ENCODE measurements at places on chromosomes 1 and 21.

DNA sequence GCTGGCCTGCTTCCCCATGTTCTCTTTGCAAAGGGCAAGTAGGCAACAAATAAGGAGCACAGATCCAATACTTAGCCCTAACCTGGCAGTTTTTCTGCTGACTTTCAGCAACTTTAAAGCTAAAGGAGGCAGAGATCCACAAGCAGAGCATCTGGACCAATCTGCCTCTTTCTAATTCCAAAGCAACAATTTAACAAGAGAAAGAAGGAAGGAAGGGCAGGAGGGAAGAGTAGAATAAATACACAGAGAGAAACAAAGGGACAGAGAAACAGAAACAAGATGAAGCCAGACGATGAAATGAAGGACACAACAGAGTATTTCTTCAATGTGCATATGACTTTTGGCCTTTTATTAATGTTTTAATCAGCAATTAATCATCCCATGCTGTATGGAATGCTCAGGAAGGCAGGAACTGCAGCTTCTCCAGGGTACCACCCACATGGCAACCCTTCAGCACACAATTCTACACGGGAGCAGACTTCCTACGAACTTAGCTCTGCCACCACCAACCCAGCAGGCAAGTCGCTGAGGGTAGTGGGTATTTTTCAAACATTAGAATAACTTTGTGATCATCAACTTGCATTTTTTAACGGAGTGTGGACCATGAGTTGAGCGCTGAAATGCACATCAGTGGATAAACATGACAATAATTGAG lies 15.3 kb downstream of the CLCC1 start:
- no peak for DNase-seq

- DNase-seq: no peak
Measured at GRCh38 chr1:57269630-57270225, 154.1 kb downstream of the DAB1 start.

GRCh38 chr21:32717851-32718316 lies 9.9 kb downstream of the SYNJ1 start:
- no peak for DNase-seq

- peak; percentile 26 for DNase-seq
Measured at GRCh38 chr1:23393706-23394105, 24.1 kb upstream of the ZNF436 start.

DNA sequence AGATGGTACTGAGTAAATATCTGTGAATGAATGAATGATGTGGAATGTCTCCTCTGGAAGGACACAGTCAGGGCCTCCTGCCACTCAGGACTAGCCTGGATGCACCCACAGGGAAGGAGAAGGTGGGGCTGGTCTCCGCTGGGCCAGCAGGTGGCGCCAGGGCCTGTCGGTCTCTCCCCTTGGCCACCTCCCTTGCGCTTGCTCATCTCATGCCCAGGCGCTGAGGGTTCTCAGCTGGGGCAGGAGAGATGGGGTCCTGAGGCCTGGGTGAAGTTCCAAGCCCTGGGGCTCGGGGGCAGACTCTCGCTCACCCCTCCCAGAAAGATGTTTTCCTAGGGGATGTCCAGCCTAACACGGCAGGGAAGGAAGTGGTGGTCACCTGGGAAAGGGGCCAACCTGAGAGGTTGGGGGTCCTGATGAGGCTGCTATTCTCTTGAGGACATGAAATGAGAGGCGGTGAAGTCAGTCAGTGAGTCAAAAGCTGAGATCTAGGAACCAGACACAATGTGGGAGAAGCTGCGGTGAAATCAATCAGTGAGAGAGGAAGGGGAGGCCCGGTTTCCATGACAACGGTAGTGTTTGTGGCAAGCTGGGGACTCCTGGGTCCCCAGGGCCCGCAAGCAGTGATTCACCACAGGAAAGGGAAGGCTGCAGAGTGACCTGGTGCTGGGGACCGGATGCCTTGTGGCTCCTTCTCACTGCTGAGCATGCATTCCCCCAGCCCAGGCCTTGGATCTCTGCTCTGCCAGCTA lies 14.6 kb upstream of the MEX3A start:
- DNase-seq: peak; percentile 88

GRCh38 chr21:42617486-42617885 lies 35.9 kb upstream of the PDE9A start:
- no peak for DNase-seq

- no peak for DNase-seq
Measured at GRCh38 chr1:165897326-165898303, 70.2 kb downstream of the UCK2 start.

- no peak for DNase-seq
Measured at GRCh38 chr1:34926156-34926555, 3.3 kb downstream of the DLGAP3 start.

- no peak for DNase-seq
Measured at GRCh38 chr1:33524586-33524985, 52.1 kb downstream of the ZSCAN20 start.

DNA sequence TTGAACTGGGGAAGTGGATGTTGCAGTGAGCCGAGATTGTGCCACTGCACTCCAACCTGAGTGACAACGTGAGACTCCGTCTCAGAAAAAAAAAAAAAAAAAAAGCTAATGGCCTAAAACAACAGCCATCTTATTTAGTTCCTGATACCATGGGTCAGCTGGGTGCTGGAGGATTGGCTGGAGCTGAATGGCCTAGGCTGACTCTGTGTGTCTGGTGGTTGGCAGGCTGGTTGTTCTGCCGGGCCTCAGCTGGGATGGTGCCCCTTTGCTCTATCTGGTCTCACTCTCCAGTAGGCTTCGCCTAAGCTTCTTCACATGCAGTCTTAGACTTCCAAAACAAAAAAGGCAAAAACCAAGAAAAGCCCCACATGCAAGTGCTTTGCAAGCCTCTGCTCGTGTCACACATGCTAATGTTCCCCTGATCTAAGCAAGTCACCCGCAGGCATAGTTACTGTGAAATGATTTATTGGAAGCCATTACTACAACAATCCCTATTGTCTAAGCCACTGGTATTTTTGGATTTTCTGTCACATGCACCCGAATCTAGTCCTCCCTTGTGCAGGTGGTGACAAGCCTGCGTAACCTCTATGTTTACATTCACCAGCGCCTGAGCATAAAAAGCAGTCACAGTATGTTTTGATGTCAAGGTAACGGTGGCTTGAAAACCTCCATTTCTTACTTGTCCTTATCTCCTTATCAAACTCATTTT lies 39.6 kb upstream of the KANK4 start:
- DNase-seq: no peak

GRCh38 chr1:181485287-181486097 lies 2.2 kb downstream of the CACNA1E start:
- no peak for DNase-seq

DNA sequence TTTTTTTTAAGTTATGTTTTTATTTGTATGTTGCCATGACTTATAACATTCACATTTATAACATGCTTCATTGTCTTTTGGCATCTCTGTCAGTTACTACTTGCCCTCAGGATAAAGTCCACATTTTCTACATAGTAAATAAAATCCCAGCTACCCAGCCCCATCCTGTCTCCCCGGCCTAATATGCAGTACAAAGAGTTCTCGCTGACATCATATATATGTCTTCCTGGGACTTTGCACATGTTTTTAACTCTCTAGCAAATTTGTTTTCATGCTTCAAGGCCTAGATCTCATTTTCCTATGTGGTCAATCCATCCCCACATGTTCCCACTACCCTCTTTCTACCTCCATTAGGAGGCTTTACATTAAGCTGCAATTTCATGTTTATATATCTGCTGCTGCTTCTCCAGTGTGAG lies 33.0 kb upstream of the IVNS1ABP start:
- no peak for DNase-seq

DNA sequence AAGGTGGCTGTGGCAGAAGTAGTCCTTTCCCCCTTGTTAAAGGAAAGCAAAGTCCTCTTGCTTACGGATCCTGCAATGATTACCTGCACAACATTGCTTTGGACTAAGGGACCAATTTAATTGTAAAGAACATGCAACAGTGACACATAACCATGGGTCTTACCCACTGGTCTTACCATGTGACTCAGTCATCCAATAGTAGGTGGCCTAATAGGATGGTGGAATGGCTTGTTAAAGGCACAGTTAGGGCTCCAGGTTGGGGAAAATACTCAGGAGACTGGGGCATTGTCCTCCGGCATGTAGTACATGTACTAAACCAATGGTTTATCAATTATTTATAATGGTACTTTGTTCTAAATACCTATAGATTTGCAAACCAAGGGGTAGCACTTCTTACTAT lies 2.1 kb upstream of the YIPF1 start:
- DNase-seq: no peak

GRCh38 chr1:173869021-173869359 lies 810 bp downstream of the ZBTB37 start:
- DNase-seq: no peak

- DNase-seq: no peak
Measured at GRCh38 chr1:213099682-213100399, 48.8 kb downstream of the RPS6KC1 start.

DNA sequence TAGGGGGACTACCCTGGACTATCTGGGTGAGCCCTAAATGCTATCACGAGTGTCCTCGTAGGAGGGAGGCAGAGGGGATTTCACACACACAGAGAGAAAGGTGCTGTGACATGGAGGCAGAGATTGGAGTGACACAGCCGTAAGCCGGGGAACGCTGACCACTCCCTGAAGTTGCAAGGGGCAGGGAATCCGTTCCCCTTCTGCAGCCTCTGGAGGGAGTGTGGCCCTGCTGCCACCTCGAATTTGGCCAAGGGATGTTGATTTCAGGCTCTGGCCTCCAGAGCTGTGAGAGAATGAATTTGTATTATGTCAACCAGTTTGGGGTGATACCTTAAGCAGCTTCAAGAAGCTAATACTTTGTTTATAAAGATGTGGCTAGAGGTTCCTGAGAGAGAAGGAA lies 137.7 kb downstream of the ACTL8 start:
- no peak for DNase-seq

DNA sequence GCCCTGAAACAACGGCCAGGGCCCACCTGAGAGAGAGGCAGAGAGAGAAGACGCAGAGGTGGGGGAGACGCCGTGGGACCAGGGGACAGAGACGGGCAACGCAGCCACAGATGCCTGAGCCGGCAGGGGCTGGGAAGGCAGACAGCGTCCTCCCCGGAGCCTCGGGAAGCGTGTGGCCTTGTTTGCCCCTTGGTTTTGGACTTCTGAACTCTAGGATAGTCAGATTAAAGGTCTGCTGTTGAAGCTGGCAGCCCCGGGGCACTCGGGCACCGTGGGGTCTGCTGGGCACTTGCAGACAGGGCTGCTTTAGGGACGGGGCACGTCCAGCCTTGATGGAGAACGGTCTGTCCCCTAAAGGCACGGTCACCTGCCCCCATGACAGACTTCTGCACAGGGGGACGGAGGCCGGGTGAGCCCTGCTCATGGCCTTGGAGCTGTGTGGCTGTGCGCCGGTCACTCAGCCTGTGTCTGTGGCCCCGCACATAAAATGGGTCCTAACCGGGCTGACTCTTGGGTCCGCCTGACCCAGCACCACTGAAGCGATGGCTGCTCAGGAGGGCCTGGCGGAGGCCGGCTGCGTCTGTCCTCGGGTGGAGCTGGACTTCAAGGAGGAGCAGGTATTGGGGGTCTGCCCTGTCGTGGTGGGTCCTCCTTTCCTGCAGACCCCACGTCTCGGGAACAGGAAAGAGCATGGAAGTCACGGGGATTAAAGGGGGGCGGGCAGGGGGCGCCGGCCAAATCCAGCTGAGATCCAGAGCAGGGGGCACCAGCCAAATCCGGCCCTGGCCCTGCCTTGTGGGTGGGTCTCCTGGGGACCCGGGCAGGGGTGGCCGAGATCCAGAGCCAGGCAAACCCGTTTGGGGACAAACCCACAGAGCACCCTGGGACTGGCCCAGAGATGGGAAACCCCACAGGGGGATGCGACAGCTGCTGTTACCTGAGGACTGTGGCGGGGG lies 9.6 kb upstream of the RNF223 start:
- DNase-seq: no peak

DNA sequence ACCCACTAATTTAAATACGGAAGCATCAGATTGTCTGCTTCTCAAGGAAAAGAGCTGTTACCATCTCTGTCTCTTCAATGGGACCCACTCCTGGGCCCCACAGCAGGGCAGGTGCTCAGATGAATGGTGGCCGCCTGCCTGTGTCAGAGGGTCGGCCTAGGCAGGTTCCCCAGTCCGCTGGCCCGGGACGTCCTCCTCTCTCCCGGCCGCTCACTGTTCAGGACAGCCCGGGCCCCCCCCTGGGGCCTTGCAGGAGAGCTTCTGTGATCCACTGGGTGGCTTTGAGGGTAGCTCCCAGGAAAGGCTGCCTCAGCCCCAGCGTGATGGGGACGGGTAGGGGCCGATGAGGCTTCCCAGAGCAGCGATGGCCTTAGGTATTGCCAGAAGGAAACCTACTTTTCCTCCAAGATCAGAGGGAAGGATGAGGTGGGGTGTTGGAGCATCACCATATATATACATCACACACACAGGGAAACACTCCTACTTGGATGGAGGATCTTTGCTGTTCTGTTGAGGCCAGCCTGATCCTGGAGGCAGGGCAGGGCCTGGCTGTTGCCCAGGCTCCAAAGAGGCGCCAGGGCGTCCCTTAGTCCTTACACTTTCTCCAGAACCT lies 231.3 kb downstream of the SDCCAG8 start:
- no peak for DNase-seq

DNA sequence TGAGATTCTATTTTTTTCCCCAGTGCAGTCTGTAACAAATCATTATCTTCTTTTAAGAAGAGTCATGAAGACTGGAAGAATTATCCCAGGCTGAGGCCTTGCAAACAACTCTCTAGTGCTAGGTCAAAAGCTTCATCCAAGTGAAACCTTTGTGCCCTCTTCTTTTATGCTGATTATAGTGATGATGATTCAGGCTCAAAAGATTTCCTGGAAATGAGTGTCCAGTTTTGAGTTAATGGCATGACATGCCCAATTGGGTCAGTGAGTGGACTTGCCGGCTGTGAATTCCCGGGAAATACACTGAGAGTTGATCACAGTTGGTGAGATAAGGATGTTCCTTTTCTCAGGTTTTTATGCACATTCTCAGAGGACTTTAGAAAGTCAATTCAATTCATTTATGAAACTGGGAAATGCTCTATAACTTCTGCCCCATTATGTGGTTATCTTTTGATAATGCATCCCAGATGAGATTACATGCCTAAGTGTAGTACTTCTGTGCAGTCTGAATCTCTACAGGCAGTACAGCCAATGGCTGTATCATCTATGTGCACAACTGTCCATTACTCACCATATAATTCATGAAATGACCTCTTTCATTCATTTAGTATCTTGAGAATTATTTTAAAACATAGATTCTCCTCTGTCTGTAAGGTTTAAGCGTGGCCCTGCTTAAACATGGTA lies 66.2 kb downstream of the S1PR1 start:
- DNase-seq: no peak

DNA sequence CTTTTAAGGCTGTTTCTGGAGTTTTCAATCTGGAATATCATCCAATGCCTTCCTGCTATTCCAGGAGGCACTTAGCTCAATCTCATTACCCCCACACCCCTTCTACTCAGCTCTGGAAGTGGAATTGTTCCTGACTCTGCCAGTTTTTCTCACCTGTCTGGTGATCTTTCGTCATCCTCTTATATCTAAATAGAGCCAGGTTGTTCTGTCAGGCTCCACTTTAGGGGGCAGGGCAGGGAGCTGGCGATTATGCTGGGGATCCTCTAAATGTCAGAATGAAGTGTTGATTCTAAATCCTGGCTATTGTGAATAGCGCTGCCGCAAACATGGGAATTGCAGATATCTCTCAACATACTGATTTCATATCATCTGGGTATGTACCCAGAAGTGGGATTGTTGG lies 63.6 kb upstream of the ETV3 start:
- no peak for DNase-seq

- DNase-seq: no peak
Measured at GRCh38 chr21:32278103-32278502, 746 bp downstream of the MIS18A start.

Measured in tibial nerve (tissue), 4 donors.